ENCODE measurements at places on chromosomes 2 and 18. TPM values are rescaled to one million over a fixed set of nuclear protein-coding genes. Genes with fewer than 3 reads are reported as not detected.

DNA sequence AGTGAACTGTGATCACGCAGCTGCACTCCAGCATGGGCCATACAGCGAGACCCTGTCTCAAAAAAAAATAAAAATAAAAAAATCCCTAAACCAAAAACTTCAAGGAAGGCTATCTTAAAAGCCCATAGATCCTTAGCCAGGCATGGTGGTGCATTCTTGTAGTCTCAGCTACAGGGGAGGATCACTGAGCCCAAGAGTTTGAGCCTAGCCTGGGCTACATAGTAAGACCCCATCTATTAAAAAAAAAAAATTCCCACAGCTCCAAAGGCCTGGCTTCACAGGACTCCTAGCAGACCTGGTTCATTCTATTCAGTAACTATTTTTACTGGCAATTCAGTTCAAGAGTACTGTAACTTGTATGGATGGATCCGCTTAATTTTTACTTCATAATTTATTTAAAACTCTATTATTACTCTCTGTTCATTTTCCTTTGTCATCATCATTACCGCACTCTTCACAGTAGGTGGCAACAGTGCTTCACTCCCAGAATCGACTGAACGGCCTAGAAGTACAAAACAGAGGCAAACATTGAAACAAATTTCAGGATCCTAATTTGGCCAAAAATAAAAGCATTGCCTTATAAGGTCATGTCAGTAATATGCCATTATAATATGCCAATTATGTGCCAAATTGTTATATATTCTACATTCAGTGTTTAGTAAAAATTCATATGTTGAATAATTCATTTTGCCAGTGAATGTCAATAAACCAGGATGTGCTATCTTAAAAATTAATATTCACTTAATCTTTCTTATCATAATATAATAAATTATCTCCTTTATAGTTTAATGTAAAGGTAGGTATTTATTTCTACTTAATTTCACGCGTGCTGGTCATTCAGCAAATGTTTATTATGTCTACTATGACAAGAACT lies 14.3 kb upstream of the STAM2 start:
- peak; percentile 77 for DNase-seq

- DNase-seq, result peak; percentile 51
Observed at GRCh38 chr18:49238433-49239042, 221.9 kb downstream of the DYM start.

- no peak for DNase-seq
Observed at GRCh38 chr2:239303711-239304532, 96.9 kb downstream of the HDAC4 start.

DNA sequence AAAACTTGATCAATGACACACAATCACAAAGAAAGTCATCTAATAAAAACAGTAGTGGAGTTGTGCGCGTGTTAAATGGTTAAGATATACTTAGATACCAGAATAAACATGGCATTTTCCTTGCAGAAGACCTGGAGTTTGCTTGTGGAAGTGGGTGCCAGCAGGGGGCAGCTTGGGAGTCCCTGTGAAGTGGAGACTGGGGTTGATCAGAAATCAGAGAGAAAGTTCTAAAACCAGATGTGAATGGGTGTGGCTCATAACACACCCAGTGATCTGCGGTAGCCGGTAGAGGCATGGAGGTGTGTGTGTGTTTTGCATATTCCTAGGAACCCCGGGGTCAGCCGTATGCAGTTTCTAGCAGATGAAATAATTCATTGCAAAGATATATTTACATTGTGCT lies 300.1 kb upstream of the TRIB2 start:
- DNase-seq, result peak; percentile 48

- DNase-seq, result peak; percentile 66
Observed at GRCh38 chr2:208254118-208254870, 577 bp downstream of the IDH1 start.

GRCh38 chr18:63120620-63121019 lies 198.9 kb downstream of the BCL2 start:
- DNase-seq, result no peak

DNA sequence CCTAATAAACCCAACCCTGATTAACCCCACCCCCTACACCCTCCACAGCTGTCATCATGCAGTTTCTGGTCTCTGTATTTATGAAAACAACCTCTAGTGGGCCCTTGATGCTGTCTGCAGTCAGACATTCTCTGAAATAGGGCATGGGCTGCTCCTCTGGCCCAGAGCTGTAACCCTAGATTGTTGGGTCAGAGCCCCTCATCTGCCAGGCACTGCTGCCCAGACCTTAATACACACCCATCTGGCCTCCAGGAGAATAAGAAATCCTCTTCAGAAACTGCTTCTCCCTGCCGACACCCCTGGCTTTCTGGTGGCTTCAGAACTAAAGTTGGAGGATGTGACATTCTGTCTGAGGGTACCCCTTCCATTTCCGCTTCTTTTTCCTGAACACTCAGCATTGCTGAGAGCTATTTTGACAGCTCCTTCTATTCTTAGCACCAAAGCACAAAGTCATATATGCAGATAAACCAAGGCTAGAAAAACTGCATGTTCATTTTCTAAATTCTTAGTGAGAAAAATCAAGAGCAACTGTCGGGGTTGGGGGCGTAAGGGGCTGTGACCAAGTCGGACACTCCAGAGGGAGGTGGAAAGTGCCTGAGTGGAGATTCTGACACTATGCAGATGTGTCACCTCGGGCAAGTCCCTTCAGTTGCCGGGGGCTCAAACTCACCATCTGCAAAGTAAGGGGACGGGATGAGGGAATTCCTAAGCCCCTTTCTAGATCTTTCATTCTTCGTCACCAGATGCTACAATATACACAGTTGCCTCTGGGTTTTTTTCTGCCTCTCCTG lies 28.7 kb downstream of the SRSF7 start:
- no peak for DNase-seq

DNA sequence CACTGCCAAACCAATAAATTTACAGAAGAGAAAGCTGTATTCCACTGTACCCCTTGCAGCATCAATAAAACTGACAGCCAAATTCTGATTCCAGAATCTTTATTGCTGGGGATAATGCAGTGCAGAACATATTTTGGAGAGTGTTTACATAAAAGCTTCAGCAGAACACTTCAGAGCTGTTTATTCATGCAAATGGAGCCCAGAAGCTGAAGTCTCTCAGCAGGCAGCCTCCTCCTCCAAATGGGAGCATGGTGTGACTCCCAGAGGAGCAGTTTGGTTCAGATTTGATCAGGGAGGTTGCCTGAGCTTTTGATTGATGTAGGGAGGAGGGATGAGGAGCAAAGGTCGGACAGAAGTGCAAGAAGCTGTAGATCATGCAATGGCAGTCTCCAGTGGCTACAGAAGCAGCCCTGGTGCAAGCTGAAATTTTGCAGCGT lies 22.4 kb downstream of the LHCGR start:
- no peak for DNase-seq

DNA sequence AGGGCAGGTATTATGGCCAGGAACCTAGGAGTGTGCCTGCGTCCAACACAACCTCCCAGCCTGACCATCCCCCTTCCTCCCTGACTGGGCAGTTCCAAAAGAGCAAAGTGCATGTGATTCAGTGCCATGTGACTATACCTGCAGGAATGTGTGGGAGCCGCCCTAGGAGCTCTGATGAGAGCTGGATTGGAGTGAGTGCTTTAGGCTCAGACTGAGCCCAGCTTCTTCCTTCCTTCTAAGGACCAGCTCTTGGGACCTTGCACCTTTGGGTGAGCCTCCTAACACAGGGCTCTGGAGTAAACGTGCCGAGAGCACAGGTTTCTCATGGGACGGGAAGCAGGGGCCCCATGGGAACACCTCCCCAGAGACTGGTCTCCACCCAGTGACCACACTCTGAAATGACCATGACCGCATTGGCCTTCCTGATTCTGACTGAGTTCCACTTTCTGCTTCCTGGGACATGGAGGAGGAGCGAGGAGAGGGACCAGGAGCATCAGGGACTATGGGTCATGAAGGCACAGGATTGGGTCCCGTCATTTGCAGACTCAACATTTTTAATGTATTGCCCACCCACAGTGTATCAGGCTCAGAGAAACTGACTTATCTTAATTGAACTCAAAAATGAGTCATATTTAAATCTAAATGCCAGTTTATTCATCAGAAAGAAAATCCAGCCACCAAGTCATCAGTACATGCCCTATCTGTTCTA lies 87.8 kb upstream of the BCL2L11 start:
- DNase-seq, result peak; percentile 1

Gene SGPP2
- total RNA-seq, result not detected

Gene CEBPZ
- 33.3 TPM for total RNA-seq

Gene CNNM3
- total RNA-seq, result 2.2 TPM

Gene MYO7B
- total RNA-seq, result 0.18 TPM

Gene NTSR2
- not detected for total RNA-seq

Gene IL1A
- total RNA-seq, result 1.1 TPM

Gene SLC9A4
- total RNA-seq, result not detected

Measured in IMR-90 (cell line).